ENCODE measurements at places on chromosomes 6 and 20. TPM values are rescaled to one million over a fixed set of nuclear protein-coding genes. Genes with fewer than 3 reads are reported as not detected.

ASIP gene
- total RNA-seq = not detected

ADGRF1 gene
- 3.5 TPM for total RNA-seq

SALL4 gene
- total RNA-seq = 0.29 TPM

FAXC gene
- 14.2 TPM for total RNA-seq

ARMH2 gene
- total RNA-seq = not detected

KCNQ5 gene
- 0.16 TPM for total RNA-seq

PLCB1 gene
- total RNA-seq = 12.2 TPM

L3MBTL1 gene
- 17.4 TPM for total RNA-seq

PLEKHG1 gene
- 77.0 TPM for total RNA-seq

BTBD3 gene
- 50.3 TPM for total RNA-seq

VTA1 gene
- total RNA-seq = 40.2 TPM

PRSS35 gene
- total RNA-seq = not detected

Measured in breast epithelium (tissue), 4 donors.